ENCODE measurements at places on chromosomes 11 and 22. TPM values are rescaled to one million over a fixed set of nuclear protein-coding genes. Genes with fewer than 3 reads are reported as not detected.

Gene ESAM
- 40.5 TPM for total RNA-seq

Gene UBASH3B
- total RNA-seq, result 1.0 TPM

Gene C22orf23
- total RNA-seq, result 0.30 TPM

Gene MAPK8IP2
- total RNA-seq, result 0.57 TPM

Gene NRIP3
- total RNA-seq, result 1.2 TPM

Gene FOLH1
- not detected for total RNA-seq

Gene ZNHIT2
- total RNA-seq, result 5.5 TPM

Gene RFPL3
- total RNA-seq, result not detected

Gene FAM227A
- total RNA-seq, result 0.20 TPM

Gene HEPN1
- not detected for total RNA-seq

Gene UPK3A
- total RNA-seq, result 0.25 TPM

Measured in left ventricle myocardium superior (tissue), 1 donor.